ENCODE measurements at places on chromosomes 2 and 18.
A peak's percentile ranks its signal among the peaks of the same experiment; 100 is the strongest.

DNA sequence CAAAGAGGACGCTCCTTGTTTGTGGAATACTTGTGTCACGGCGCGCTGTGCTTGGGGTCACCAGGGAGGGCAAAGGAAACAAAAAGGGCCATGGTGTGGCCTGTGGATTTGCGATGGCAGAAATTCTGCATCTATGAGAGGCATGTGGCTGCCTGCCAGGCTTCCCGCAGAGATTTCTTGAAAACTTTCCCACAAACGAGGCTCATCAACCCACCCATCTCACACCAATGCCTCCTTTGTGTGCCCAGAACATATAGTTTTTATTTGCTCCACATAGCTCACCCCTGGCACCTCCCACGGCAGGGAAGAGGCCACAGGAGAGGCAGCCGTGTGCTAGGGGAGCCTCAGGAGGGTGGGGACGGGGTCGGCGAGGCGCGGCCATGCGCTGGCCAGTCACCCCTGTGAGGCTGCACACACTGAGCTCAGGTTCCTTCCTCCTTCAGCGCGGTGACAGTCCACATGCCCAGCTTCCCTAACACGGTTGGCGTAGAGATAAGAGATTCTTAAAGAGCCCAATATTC is 100.3 kb downstream of the MBP start:
- DNase-seq = no peak

- DNase-seq = peak; percentile 71
Observed at GRCh38 chr2:45651415-45652089, at the start of gene PRKCE. PRKCE (plus strand) TSS chr2:45651675.

DNA sequence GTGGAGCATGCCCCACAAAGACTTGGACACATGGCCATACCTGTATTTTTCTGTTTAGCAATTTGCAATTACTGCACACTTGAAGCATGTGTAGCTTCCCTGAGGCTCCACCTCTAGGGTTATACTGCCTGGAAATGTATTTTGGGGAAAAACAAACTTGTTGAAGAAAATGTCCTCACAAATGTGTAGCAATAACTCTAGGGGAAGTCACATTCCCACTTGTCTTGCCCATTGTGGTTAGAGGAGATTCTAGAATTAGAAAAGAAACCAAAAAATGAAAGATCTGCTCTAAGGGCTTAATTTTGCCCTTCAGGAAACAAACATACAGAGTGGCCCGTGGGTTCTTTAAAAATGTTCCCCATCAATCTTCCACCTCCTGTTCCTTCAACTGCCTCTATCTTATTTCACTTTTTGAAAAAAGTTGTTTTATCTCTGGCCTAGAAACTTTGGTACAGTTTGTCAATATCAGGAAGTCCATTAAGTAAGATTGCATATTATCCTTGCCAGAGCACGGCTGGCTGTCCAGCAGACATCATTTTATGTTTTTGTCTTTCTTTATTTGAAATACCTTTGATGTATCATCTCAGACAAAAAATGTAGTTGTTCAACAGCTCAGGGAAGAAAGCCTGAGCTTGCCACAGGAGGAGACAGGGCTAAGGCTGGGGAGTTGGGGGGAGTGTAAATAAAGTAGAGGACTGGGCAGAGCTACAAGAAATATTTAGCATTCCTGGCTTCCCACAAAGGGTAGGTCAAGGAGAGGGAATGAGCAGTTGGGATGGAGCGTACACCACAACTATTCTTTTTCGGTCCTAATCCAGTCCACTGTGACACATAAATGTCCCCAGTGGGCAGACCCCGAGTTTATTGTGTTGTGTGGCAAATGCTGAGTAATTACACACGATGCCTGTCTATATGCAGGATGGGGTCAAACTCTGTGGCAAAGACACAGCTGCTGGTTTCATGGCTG is 96.8 kb upstream of the CDC42EP3 start:
- DNase-seq = no peak

GRCh38 chr18:6561016-6561415 is 146.3 kb upstream of the L3MBTL4 start:
- DNase-seq = no peak

GRCh38 chr2:149894226-149894625 is 306.7 kb upstream of the MMADHC start:
- DNase-seq = no peak

DNA sequence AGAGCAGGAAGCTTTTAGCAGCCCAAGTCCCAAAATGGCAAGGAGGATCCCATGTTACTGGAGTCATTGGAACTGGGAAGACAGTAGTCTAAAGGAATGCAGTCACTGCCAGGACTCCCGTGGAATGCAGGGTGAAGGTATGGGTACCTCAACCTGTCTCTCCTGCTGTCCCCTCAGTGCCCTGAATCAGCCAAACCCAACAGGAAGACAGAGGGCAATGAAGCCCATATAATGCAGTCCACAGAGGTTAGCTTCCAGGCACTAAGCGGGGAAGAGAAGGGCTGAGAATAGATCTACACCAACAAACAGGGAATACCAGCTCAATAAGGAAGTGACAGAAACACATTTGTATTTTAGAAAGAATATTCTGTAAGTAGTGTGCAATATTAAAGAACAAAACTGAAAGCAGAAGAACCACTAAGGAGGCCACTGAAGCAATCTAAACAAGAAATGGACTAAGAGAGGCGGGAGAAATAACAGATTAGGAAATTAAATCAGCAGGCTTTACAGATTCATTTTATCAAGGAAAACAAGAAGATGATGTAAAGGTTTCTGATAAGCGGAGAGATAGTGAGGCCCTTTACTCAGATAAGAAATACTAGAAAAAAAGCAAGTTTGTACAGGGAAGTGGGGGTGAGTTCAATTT is 8.3 kb downstream of the NEMP2 start:
- no peak for DNase-seq

GRCh38 chr2:129479892-129480291 is 499.6 kb upstream of the RAB6C start:
- DNase-seq = no peak

DNA sequence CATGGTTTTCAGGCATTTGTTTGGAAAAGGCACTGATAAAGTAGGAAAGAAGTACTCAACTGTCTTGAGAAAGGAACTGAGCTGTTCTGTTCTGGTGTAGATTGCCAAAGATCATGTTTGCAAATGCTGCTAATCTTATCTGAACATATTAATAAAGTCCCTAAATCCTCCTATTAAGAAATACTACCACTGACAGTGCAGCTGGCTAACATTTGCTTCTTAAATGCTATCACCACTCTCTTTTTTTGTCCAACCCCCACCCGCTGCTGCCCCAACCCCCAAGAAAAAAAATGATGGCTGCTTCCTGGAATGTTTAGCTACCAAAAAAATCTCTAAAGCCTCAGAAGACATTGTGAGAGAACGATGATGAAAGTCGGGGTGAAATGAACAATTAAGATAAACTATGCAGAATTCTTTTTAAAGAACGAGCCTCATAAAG is 130.7 kb downstream of the CCBE1 start:
- no peak for DNase-seq

DNA sequence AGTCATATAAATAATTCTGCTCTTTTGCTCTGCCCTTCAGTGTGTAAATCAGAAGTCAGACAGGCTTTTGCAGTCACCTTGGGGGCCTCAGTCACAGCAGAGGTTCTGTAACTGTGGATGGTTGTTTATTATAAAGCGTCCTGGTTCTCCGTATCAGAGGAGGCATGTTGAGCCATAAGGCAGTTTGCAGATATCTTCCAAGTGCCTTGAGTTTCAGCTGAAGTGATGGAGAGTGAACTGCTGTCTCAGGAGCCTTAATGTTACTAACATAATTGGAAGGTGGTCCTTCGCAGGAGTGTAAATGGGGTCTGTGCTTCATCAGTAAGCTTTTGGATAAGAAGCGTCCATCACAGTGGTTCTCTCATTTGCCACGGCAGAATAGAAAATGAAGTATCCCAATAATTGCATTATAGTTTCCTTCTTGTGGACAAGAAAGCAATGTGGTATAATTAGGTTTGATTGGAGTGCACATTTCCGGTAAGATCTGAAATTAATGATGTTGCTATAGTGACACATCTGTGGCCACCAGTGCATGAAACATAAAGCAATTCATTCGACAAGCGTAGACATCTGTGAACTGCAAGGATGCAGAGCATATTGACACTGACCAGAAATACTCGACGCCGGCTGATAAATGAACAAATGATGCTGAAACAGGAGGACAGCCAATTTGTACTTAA is 112.5 kb upstream of the NFATC1 start:
- DNase-seq = no peak

- DNase-seq = peak; percentile 96
Observed at GRCh38 chr18:31241900-31242409, 76.0 kb upstream of the DSG1 start.

GRCh38 chr2:136245211-136245610 is 127.3 kb upstream of the CXCR4 start:
- no peak for DNase-seq

DNA sequence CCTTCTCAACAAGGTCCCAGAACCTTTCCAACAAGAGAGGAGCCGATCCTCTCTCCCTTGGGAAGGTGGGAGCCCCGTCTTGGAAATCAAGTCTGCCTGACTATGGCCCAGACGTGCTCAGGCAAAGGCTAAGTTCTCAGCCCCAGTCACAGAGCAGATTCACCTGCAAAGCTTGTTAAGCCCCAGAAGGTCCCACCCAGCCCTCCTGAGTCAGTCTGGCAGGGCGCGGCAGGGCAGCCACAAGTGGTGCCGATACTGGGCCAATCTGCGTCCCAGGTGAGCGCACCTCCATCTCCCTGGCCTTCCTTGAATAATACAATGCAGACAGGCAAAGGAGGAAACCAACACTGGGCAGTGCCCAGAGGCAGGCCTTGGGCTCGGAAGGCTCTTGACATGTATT is 15.0 kb downstream of the CRACDL start:
- no peak for DNase-seq

GRCh38 chr18:70390371-70391090 is 101.7 kb downstream of the SOCS6 start:
- no peak for DNase-seq

GRCh38 chr2:109637749-109638570 is 23.8 kb downstream of the SOWAHC start:
- peak; percentile 42 for DNase-seq

DNA sequence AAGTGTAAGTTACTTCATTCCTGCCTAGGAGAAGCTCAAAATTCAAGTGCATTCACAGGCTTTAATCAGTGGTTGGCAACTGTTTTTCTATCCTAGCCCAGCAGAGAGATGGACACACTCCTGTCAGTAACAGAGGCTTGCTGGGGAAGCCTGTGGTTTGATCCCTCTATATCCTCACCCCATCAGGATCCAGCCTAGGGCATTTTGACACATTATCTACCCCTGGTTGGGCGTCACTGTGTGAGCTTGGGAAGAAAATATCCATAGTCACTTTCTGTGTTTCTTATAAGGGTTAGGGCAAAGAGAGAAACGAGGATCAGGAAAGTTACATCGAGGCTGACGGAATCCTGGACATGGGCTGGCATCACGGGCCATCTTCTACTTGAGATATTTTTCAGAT is 10.0 kb downstream of the NT5DC4 start:
- no peak for DNase-seq
